ENCODE measurements at places on chromosomes 4 and X.

- no peak for DNase-seq
Observed at GRCh38 chr4:151604238-151604637, 156.6 kb downstream of the GATB start.

- no peak for DNase-seq
Observed at GRCh38 chrX:20374900-20375438, 108.3 kb upstream of the RPS6KA3 start.

DNA sequence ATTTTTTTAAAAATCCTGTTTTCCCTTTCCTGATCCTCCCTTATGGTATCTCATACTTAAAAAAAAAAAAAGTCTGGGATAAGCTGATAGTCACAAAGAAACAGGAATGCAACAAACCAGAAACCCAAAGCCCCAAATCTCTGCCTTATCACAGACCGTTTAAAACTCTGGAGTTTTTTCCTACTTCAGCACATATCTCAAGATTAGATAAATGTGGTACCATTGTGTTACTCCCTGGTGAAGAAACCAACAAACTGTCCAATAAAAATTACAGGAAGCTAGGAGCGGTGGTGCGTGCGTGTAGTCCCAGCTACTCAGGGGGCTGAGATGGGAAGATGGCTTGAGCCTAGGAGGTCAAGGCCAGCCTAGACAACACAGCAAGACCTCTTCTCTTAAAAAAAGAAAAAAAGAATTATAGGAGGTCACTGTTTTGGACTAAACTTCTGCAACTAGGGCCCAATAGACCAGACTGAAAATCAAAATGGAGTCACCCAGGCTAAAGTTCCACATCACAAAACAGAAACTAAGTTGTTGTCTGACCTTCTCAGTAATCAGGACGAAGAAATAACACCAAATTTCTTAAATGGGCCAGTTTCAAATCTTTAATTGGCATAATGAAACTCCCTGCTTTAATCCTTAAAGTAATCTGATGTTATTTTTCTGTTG is 51.9 kb downstream of the RBM47 start:
- no peak for DNase-seq

- no peak for DNase-seq
Observed at GRCh38 chr4:10584042-10584441, 100.5 kb downstream of the CLNK start.

DNA sequence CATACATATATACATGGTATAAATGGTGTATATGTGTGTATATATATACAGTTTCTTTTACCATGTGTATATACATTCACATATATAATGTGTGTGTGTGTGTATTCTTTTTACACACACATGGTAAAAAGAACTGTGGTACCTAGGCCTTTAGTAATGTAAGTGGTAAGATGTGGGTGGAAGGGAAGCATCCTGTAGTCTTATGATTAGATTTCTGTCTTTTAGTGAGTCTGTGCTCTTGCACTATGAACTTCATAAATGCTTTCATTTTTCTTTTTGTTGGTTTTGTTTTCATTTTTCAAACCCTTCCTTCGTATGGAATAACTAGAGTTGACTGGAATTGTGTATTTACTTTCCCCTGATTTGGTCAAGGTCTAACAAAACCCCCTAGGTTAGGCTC is 12.1 kb downstream of the PABPC4L start:
- no peak for DNase-seq

DNA sequence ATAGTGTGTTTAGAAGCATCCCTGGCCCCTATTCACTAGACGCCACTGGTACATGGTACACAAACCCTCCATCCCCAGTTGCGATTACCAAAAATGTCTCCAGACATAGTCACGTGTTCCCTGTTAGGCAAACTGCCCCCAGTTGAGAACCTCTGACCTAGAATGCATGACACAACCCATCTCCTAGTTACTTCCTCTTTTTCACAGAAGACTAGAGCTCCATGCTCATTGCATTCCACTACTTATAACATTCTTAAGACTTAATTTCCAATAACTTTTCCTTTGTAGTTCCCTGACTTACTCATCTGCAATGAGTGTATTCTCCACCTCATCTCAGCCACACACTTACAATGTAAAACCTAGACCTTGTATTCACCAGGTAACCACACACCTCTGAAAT is 68.6 kb downstream of the PRSS12 start:
- DNase-seq, result no peak

GRCh38 chr4:16442296-16442695 is 216.0 kb upstream of the TAPT1 start:
- DNase-seq, result no peak

Data from NCI-H1048 (cell line).